A673 (cell line): ENCODE measurements at places on chromosomes 12 and 14.

GRCh38 chr12:44317651-44318126 lies 481.8 kb downstream of the TMEM117 start:
- DNase-seq: peak; percentile 81

DNA sequence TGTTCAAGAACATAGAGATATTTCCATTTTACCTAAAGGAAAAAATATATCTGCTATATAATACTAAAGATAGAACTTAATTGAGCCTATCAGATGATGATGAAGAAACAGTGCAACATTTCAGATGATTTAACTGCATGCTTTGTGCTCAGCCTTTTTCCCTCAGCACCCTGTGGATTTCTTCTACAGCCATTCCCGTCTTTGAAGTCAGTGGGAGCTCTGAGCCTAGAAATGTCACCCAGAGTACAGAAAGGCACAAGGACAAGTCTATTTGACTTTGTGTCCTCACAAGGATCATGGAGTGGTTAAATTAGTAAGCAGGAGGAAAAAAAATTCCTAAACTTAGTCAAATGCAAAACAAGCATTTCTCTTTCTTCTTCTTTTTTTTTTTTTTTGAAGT lies 994.0 kb upstream of the FLRT2 start:
- no peak for DNase-seq

DNA sequence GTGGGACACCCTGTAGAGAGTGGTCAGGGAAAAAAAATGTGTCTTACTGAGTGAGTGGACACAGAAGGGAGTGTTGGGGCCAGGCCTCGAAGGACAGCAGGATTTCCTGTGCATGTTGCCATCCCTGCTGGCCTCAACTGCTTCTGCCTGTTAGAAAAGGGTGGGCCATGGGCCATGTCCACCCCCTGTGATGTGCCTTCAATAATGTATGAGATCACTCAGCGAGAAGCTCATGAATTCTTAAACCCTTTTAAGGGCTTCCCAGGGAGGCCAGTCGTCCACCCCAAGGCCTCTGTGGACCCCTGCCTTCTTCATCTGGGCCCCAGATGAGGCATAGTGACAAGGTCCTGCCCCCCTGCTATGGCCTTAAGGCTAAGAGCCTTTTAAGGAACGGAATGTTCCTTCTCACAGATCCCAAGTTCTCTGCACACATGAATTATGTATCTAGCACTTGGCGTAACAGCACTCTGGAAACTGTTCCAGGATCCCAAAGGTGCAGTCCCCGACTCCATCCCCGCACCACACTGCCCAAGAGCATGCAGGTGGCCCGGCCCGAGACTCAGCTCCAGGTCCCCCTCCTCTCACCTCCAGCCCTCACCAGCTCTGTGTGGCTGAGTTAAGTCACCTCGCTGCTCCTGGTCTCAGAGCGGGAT lies 8.9 kb upstream of the C14orf132 start:
- no peak for DNase-seq

DNA sequence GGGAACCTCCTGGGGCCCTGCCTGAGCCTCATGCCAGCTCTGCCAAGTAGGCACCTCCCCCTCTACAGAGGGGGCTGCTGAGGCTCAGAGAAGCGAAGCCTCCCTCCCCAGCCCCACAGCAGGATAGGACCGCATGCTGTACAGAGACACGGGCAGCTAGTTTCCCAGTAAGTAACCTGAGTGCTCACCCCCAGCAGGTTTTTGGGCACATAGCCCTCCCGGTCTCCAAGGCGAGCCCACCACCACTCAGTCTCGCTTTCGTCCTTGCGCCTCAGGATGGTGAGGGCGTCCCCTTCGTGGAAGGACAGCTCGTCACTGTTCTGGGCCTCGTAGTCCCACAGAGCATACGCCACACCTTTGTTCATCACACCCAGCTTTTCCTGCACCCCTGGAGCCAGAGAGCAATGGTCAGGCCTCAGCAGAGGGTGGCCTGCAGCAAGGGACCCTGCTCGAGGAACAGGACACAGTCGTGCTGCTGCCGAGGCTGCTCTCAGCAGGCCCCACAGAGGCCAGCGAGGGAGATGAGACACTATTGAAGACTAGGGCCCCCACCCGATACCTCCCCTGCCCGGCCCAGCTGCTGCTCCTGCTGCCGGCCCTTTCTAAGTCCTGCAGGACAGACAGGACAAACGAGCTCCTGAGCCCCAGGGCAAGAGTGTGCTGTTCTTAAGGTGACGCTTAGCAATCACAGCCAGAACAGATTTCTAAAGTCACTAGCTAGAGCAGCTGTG lies 20.4 kb downstream of the ZFYVE21 start:
- DNase-seq: no peak

- peak; percentile 73 for DNase-seq
Measured at GRCh38 chr14:62209287-62209899, 447.2 kb downstream of the SNAPC1 start.
